ENCODE measurements at places on chromosomes 11 and 22.

DNA sequence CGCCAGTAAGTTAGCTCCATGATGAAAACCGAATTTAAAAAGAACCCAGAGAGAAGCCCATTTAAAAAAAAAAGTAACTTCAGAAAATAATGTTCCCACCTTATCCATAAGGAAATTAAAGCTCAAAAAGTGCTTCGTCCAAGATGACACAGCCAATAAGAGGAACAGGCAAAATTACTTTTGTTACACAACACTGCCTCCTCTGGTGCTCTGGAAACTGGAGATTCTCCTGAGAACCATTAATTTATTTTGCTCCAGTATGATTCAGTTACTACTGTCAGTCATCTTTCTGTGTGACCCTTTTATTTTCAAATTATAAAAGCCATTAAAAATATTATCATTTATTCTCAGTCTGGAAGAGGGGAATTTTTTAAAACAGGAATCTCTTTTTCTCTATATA, 2.0 kb downstream of the IFT27 start:
- DNase-seq = no peak

GRCh38 chr22:38018938-38019827, 34.8 kb upstream of the SOX10 start:
- DNase-seq = no peak

GRCh38 chr22:41222846-41223507, 17.8 kb downstream of the CHADL start:
- no peak for DNase-seq

DNA sequence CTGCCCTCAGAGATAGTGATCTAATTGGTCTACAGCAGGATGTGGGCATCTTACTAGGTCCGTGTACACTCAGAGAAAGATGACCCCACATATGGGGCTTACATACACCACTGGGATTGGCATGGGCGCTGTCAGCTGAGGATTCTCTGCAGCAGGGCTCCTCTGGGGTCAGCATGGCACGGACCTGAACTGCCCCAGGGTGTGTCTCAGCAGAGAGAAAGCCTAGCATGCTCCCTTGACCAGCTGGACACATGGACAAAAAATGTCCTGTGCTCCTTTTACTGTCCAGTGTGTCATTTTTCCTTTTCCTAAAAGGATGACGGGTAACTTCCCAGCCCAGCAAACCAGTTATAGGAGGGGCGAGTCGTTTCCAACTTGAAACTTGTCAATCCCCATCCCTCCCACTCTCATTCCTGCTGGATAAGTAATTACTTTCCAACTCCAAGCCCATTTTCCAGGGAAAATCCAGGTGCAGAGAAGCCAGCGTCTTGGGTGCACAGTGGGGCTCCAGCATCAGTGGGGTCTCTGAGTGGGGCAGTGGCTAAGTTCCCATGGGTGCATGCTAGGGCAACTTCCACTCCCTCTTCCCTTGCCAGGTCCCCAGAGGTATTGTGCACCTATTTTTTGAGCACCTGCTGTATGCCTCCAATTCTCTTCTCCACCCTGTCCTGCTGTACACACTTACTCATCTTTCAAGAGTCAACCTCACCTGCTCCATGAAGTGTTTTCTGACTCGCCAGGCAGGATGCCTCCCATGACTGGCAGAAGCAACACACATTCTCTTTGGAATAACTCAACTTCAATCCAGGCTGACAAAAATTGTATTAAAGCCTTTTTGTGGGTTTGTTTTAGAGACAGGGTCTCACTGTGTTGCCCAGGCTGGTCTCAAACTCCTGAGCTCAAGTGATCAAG, 5.0 kb downstream of the VSTM5 start:
- no peak for DNase-seq

DNA sequence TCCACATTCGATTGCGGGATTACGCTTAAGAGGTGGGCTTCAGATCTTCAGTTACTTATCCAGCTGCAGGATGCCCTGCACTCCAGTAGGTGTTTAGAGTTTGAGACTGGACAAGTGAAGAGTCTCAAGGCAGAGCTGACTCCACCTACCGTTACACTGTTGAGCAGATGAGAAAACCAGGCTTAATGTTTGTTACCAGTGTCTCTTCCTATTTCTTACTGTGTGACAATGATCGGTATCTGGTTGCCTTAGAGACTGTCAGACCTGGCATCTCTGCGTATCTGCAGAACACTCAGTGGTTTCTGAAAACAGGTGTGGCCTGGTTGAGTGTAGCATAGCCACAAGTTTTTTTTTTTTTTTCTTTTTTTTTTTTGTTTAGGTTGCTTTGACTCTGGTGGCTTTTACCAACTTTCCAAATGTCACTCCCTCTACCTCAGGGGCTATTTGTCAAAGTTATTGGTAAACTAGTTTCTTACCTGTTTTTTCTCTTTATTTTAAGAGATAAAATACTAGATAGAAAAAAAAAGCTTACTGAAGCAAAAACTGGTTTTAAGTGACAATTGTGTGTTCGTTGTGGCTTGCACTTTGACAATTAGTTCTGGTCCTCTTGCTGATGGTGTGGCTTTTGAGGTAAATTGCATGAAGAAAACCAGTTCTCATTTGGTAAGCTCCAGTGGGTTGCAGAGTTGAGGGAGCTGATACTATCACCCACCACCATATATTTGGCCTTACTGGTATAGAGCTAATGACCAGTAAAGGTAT, 284.8 kb downstream of the ETS1 start:
- peak; percentile 38 for DNase-seq

DNA sequence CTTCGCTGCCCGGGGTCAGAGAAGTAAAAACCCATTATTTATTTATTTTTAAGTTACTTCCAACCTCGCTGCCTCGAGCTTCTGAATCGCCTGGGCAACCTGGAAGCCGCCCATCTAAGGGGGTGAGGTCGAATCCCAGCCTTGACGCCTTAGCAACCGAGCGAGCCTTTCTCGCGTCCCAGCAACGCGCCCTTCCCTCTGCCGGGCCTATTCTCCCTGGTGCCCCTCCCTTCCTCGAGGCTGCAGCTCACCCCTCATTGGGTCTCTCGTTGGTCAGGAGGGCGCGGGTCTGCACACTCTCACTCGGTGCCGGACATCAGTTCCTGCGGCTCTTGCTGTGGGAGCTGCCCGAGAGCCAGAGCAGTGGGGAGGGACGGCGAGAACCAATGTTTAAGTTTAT, at the start of gene CCDC81:
Gene CCDC81, plus strand, starts transcription at position 302 of the 400 bp plus-strand sequence. CDS start 277 bp downstream, outside the sequence.
- DNase-seq = no peak

- DNase-seq = no peak
These were observed 21.2 kb downstream of the DAGLA start for GRCh38 chr11:61701242-61701886.

DNA sequence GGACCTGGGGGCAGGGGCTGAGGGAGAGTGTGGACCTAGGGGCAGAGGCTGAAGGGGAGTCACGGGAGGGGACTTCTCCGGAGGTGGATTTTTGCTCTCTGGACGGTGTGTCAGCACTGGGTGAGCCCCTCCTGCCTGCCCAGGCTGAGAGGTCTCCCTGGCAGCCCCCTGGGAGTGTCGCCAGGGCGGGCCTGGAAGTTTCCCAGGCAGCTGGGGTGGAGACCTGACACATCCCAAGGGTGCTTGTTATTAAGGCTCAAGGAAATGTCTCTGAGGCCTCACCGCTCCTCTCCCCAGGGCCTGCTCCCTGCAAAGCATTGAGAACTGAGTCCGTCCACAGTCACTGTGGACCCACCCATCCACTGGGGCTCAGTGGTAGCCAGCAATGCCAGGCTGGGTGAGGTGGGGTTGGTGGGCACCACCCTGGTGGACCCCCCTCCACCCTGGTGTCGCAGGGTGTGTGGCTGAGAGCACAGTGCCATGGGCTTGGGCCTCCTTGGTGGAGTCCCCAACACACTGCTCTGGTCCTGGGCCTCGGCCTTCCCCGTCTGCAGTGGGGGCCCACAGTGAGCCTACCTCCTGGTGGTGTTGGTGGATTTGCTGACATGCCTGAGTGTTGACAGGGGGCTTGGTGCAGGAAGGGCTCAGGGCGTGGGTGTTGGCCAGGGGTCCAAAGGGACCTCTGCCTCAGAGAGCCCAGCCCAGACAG, 2.5 kb downstream of the CD81 start:
- DNase-seq = no peak

- no peak for DNase-seq
These were observed 105.8 kb upstream of the SLC5A12 start for GRCh38 chr11:26827567-26828081.

- no peak for DNase-seq
These were observed 34.4 kb upstream of the SORL1-AS1 start for GRCh38 chr11:121487191-121487590.

GRCh38 chr22:37442537-37442936, 15.3 kb upstream of the ELFN2 start:
- peak; percentile 49 for DNase-seq

- no peak for DNase-seq
These were observed 53.9 kb downstream of the MN1 start for GRCh38 chr22:27747396-27748221.

DNA sequence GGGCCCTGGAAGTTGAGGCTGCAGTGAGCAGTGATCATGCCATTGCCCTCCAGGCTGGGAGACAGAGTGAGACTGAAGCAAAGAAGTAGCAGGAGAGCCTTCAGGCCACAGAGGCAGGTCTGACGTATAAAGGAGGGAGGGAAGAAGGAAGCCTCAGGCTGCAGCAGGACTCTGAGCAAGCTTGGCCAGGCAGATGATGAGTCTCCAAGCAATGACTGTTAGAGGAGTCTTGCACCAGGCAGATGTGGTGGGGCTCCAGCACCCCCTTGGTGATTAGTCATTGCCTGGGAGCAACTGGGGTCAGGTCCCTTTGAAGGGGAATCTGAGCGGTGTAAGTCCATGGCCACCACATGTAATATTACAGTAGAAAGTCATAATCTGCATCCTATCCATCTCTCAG, 36.6 kb upstream of the NFAM1 start:
- DNase-seq = no peak

DNA sequence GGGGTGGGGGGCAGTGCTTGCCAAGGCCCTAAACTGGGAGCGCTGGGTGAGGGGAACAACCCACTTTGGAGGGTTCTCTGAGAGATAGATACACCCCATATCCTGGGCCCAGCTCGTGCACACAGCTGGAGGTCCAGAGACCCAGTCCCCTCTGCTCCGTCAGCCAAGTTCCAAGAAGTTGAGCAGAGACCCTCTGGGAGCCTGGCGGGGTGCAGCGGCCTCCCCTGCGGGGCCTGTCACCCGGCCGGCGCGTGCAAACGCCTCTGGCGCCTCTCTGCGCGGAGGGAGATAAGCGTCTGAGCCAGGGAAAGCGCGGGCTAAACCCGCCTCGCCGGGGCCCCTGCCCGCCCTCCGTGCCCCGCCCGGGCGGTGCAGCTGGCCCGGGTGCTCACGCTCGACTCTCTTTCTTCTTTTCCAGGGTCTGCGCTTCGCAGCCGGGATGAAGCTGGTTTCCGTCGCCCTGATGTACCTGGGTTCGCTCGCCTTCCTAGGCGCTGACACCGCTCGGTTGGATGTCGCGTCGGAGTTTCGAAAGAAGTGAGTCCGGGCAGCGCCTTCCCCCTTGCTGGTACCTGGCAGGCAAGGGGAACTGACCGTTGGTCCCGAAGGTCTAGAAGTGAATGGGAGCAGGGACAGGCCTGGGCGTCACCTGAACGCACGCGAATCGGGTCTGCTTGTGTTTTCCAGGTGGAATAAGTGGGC, 540 bp downstream of the ADM start:
- no peak for DNase-seq

DNA sequence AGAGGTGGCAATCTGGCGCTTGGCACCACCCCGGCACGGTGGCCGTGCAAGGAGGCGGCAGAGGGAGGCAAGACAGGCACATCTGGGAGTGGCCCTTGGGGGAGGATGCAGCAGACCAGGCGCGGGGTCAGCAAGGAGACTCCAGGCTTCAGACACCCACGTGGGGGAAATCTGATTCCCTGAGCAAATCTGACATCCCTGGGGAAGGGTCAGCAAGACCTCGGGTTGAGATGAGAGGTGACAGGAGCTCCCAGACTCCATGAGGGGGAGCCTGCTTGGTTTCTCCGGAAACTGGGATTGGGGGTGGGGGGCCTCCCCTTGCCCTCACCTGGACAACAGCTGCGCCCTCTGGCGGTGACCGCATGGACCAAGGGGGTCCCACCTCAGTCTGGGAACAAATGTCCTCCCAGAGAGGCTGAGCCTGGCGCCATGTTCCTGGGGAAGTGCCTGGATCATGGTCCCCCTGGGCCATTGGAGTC, 4.0 kb upstream of the RCOR2 start:
- DNase-seq = peak; percentile 69

GRCh38 chr11:113884361-113884836, 9.0 kb upstream of the USP28 start:
- DNase-seq = no peak

DNA sequence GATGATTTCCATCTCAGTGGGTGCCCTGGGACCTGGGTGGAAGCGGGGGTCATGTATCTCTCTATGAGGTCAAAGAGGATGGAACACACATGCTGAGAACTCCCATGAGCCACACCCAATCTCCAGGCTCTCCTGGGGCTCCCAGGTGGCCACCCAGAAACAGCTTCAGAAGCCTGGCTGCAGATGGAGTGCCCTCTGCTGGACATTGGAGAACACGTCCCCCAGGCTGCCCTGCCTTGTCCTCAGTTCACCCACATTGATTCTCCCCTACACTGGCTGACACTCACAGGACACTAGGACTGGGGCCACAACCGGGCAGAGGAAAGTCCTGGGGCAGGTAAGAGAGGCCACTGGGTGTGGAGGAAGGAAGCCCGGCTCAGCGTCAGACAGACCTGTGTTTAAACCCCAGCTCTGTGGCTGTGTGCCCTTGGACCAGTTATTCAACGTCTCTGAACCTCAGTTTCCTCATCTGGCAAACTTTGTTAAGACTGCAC, 4.5 kb upstream of the NOL12 start:
- DNase-seq = peak; percentile 79

GRCh38 chr22:41284465-41284864, 1.5 kb downstream of the RANGAP1 start:
- no peak for DNase-seq

GRCh38 chr11:13294178-13294577, 16.6 kb downstream of the BMAL1 start:
- no peak for DNase-seq

- DNase-seq = no peak
These were observed 118.5 kb downstream of the APOL5 start for GRCh38 chr22:35835998-35836691.

GRCh38 chr11:63766531-63767235, 1.9 kb downstream of the ZFTA start:
- no peak for DNase-seq

- no peak for DNase-seq
These were observed 76.6 kb downstream of the WT1 start for GRCh38 chr11:32358729-32359128.

- no peak for DNase-seq
These were observed 14.9 kb downstream of the USP47 start for GRCh38 chr11:11856638-11857037.

GRCh38 chr11:15695096-15695721, 580.5 kb downstream of the INSC start:
- DNase-seq = no peak

- DNase-seq = no peak
These were observed 1248.0 kb upstream of the CNTN5 start for GRCh38 chr11:97772705-97773104.

Measured in GM13977 (cell line).